ENCODE measurements at places on chromosomes 5 and 9. TPM values are rescaled to one million over a fixed set of nuclear protein-coding genes. Genes with fewer than 3 reads are reported as not detected.

CDH9 gene
- total RNA-seq = not detected

JAKMIP2 gene
- total RNA-seq = 15.6 TPM

FOXD4L5 gene
- not detected for total RNA-seq

BASP1 gene
- total RNA-seq = 72.9 TPM

GHR gene
- 1.1 TPM for total RNA-seq

FAM153A gene
- total RNA-seq = not detected

NDUFS4 gene
- total RNA-seq = 273 TPM

PROB1 gene
- total RNA-seq = 0.17 TPM

CBY3 gene
- not detected for total RNA-seq

PLAC8L1 gene
- total RNA-seq = not detected

POLR3G gene
- total RNA-seq = 5.5 TPM

COMMD10 gene
- total RNA-seq = 68.1 TPM

SLC23A1 gene
- not detected for total RNA-seq

ZBTB34 gene
- 5.0 TPM for total RNA-seq

CFAP90 gene
- not detected for total RNA-seq

CNOT6 gene
- 21.2 TPM for total RNA-seq

ORM1 gene
- not detected for total RNA-seq

PDE8B gene
- 0.05 TPM for total RNA-seq

ANKRD31 gene
- total RNA-seq = not detected

GPX3 gene
- not detected for total RNA-seq

SMIM33 gene
- total RNA-seq = not detected

PTGES gene
- total RNA-seq = 3.3 TPM

HTR4 gene
- not detected for total RNA-seq

DOK3 gene
- 1.7 TPM for total RNA-seq

PHPT1 gene
- total RNA-seq = 151 TPM

IL9 gene
- not detected for total RNA-seq

INSL6 gene
- total RNA-seq = not detected

SHISAL2B gene
- not detected for total RNA-seq

PRR16 gene
- total RNA-seq = 1.9 TPM

IL3 gene
- not detected for total RNA-seq

NFX1 gene
- 21.7 TPM for total RNA-seq

Measured in A172 (cell line).